Activated naive CD4-positive, alpha-beta T cell treated with anti-CD3 and anti-CD28 coated beads for 36 hours (primary cell): ENCODE measurements at places on chromosomes 2 and 18. TPM values are rescaled to one million over a fixed set of nuclear protein-coding genes. Genes with fewer than 3 reads are reported as not detected.

The CIB4 gene
- total RNA-seq = not detected

- H3K4me3 ChIP-seq = no peak overlapping the region
- peak overlapping the region; percentile 25 for H3K27ac ChIP-seq
- H3K27me3 ChIP-seq = no peaks in the 10 kb centered on the region
- peak; percentile 72 for DNase-seq
These were observed 32.0 kb upstream of the CAB39 start for GRCh38 chr2:230680463-230681170.

- H3K4me3 ChIP-seq = no peak overlapping the region
- no peaks in the 10 kb centered on the region for H3K27me3 ChIP-seq
- H3K36me3 ChIP-seq = no peaks in the 10 kb centered on the region
- no peaks in the 10 kb centered on the region for H3K4me1 ChIP-seq
- DNase-seq = no peak
These were observed 318.2 kb upstream of the SLC39A10 start for GRCh38 chr2:195338856-195339255.

The LIMS4 gene
- total RNA-seq = 1.6 TPM

DNA sequence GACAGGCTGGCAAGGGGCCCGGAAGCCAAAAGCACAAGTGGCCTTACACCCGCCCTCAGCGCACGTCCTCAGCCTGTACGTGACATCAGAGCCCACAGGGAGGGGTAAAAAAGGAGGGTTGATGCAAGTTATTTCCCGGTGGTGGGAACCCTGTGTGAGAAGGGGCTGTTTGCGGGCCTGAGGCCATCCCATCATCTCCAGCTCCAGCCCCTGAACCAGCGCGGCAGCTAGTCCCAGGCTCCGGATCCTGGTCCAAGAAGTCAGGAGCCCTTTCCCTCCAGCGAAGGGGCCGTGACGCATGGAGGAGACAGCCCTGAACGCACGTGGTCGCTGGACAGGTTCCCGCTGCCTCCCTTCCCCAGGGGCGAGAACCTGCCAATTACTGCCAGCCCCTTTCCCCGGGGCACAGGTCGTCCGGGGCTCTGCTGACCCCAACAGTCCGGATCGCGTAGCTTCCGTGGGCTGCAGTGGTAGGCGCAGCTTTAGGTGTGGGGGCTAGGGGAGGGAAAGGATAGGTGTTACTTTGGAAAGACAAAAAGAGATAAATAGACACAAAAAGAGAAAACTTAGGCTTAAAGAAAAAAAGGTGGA is 1.3 kb upstream of the LRP2 start:
- peak; percentile 63 for DNase-seq
- peaks cover 31% of the 10 kb centered on the region for H3K27me3 ChIP-seq
- H3K4me1 ChIP-seq = peaks cover 32% of the 10 kb centered on the region

The GPR39 gene
- total RNA-seq = not detected

The ARHGAP25 gene
- total RNA-seq = 43.0 TPM

DNA sequence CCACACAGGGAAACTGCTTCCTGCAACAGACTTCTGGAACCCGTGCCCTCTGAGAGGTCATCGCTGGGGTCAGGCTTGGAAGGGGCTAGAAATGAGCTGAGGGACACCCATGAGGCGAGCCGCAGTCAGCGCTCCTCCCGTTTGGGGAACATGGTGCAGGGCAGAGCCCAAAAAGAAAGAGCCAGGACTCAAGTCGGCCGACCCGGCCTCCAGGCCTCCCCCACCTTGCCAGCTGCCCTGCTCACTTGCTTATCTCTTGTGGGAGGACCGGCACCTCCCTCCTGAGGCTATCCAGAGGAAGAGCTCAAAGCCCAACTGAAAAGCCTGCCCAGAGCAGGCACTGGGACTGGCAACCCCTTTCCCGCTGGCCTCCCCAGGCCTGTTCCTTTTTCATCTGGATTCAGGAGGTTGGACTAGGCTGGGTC is 43.6 kb downstream of the SCTR start:
- no peak for DNase-seq
- H3K27ac ChIP-seq = no peak overlapping the region
- H3K4me3 ChIP-seq = no peak overlapping the region
- H3K4me1 ChIP-seq = no peaks in the 10 kb centered on the region
- H3K36me3 ChIP-seq = no peaks in the 10 kb centered on the region
- H3K27me3 ChIP-seq = peaks cover 9% of the 10 kb centered on the region

- H3K27ac ChIP-seq = no peak overlapping the region
- H3K4me1 ChIP-seq = peaks cover 13% of the 10 kb centered on the region
- no peaks in the 10 kb centered on the region for H3K27me3 ChIP-seq
These were observed 171.6 kb downstream of the LDLRAD4 start for GRCh38 chr18:13390196-13390595.

DNA sequence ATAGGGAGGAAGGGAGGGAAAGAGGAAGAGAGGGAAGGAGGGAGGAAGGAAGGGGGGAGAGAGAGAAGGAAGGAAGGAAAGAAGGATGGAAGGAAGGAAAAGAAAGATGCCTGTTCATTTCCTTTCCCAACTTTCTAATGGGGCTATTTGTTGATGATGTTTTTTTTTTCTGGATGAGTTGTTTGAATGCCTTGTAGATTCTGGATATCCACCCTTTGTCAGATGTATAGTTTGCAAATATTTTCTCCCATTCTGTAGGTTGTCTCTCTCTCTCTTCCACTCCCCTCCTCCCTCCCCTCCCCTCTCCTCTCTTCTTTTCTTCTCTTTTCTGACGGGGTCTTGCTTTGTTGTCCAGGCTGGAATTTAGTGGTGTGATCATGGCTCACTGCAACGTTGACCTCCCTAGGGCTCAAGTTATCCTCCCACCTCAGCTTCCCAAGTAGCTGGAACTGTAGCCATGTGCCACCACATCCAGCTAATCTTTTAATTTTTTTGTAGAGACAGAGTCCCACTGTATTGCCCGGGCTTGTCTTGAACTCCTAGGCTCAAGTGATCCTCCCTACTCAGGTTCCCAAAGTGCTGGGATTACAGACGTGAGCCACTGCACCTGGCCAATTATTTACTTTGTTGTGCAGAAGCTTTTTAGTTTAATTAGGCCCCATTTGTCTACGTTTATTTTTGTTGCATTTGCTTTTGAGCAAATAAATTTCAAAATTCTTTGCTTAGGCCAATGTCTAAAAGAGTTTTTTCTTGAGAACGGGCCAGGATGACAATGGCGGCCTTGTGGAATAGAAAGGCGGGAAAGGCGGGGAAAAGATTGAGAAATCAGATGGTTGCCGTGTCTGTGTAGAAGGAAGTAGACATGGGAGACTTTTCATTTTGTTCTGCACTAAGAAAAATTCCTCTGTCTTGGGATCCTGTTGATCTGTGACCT is 57.3 kb upstream of the FAM117B start:
- H3K4me1 ChIP-seq = peaks cover 2% of the 10 kb centered on the region
- no peaks in the 10 kb centered on the region for H3K27me3 ChIP-seq
- no peak overlapping the region for H3K4me3 ChIP-seq
- DNase-seq = no peak
- H3K36me3 ChIP-seq = no peaks in the 10 kb centered on the region
